ENCODE measurements at places on chromosomes 6 and 20.

DNA sequence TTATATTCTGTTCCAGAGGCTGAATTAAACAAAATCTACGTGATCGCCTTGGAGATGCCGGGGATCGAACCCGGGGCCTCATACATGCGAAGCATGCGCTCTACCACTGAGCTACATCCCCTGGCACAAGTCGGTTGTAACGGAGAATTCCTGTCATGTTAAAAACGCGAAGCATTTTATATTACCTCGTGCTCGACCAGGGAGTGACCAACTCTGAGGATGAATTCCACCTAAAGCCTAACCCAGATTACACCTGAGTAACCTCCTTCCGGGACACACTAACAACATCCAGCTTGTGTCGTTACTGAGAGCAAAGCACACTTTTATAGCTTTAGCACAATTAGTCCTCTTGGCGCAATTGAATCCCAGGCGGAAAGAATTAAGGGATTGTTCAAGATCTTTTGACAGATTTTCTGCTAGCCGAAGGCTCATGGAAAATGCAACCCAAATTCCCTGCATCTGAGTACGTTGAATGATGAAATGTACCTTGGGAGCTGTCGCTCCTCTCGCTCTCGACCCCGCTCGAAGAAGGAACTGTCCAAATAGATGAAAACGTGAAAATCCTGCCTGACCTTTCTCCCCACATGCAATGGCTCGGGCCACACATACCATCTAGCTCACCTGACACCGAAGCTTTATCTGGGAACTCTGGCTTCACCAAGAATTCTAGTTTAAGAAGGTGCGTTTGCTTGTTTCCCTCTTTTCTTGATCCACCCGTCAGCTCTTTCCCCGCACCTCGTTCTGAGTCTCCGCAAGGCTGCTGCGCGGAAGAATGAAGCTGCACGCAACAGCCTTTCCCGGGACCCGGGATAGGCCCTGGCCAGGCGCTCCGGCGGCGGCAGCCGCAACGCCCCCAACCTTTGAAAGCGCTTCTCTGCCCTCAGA lies 148.3 kb downstream of the GPX5 start:
- DNase-seq = peak; percentile 43

GRCh38 chr6:152301021-152301764 lies 336.0 kb downstream of the SYNE1 start:
- no peak for DNase-seq

DNA sequence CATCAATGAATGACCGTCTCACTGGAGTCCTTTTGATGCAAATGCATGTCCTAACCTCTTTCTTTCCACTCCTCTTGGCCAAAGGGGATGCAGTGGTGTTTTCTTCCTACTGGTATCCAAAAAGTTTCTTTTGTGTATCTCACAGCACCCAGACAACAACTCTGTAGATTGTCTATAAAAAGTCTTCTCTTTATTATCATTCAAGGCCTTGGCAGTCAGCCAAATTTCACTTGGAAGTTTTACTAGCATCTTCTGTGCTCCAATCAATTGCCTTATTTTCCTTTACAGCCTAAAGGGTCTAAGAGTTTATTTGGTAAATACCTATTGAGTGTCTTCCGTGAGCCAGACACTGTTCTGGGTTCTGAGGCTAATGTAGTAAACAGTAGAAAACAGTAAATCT lies 150.2 kb upstream of the RNF217 start:
- no peak for DNase-seq

GRCh38 chr6:80425089-80425823 lies 318.8 kb downstream of the BCKDHB start:
- DNase-seq = no peak

GRCh38 chr6:21537637-21538036 lies 55.9 kb upstream of the SOX4 start:
- no peak for DNase-seq

DNA sequence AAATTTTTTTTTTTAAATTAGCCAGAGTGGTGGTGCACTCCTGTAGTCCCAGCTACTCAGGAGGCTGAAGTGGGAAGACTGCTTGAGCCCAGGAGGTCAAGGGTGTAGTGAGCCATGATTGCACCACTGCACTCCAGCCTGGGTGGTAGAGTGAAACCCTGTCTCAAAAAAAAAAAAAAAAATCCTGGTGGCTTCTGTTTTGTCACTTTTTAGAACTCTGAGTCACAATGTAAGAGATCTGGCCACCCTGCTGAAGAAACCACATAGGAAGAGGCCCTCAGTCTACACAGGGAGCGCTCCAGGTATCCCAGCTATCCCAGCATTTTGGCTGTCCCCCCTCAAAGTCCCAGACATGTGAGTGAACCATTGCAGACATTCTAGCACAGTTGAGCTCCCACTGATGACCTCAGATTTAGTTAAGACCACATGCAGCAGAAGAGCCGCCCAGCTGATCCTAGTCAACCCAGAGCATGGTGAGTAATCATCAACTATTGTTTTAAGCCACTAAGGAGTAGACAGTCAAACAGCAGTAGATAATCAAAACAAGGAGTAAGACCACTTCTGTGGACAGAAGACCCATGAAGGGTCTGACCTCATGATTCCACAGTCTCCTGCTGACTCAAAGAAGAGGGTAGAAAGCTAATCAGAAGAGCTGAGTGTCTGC lies 12.7 kb upstream of the ARFGEF2 start:
- peak; percentile 43 for DNase-seq

GRCh38 chr6:71204741-71205140 lies 83.9 kb upstream of the OGFRL1 start:
- no peak for DNase-seq

DNA sequence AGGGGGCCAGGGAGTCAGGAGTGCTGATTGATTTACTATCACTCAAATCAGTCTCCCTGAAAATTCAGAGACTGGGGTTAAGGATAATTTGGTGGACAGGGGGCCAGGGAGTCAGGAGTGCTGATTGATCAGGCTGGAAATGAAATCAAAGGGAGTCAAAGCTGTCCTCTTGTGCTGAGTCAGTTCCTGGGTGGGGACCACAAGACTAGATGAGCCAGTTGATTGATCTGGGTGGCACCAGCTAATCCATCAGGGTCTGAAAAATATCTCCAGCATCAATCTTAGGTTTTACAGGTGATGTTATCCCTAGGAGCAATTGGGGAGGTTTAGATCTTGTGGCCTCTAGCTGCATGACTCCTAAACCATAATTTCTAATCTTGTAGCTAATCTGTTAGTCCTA lies 6.1 kb upstream of the AFG1L start:
- no peak for DNase-seq

DNA sequence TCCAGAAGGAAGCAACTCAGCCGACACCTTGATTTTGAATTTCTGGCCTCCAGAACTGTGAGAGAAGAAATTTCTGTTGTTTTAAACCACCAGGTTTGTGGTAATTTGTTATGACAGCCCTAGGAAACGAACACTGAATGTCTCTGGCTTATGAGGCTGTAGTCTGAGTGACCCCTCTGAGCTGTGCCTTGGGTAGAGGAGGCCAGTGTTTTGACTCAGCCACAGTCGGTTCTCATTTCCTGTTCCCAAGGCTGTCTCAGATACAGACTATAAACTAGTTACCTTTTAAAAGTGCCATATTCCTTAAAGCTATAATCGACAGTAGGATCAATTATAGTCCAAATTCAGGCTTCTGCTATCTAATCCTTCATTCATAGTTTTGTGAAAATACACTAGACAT lies 391.2 kb upstream of the MAP3K7 start:
- no peak for DNase-seq

DNA sequence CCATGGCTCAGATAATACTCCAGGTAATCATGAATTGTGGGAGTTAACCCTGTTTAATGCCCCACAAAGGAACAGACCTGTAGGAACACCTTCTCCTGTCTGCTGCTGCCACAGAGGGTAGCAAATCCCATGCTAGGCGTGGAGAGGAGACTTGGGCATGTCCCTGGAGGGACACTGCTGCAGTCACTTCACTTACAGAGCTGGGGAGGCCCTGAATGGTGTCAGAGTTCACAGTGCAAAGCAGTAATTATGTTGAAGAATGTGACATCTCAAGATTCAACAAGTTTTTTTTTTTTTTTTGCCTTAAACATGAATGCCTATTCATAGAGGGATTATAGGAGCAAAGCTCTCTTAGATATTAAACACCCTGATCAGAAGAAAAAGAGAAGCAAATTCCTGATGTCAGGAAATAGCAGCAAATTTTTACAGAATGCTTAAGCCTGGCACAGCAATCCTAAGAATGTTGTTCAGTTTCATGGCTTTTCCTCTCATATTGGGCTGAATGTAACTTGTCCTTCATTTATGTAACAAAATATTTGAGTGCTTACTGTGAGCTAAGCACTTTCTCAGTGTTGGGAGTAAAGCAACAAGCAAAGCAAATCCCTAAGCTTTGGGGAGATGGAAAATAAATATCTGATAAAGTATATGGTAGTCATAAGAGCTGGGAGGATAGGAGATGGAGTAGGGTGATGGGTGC lies 45.0 kb downstream of the CARMIL1 start:
- no peak for DNase-seq

DNA sequence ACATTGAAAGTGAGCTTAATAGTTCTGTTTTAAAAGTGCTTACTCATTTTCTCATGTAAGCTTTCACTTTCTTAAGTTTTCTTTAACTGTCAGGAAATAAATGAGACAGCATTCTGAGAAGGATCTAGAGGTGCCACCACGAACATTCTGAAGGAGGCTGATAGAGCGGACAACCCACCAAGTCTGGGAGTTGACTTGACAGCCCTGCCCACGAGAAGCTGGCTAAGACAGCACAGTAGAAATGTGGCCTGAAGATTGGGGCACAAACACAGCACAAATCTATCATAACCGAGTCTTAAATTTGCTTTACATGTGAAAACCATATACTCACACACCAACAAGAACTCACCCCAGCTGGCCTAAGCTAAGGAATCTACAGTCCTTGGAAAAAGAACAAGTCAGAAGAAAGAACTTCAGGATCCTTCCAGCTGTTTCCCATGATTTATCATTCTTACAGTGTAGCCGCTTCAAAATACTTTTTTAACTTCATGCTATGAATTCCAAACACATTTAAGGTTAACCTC lies 144.2 kb upstream of the TNFAIP3 start:
- DNase-seq = peak; percentile 35

GRCh38 chr6:70813885-70814284 lies 143.0 kb downstream of the B3GAT2 start:
- DNase-seq = no peak

- DNase-seq = peak; percentile 11
Observed at GRCh38 chr6:106609699-106610098, 19.6 kb downstream of the RTN4IP1 start.

GRCh38 chr20:23349338-23350195 lies 1.0 kb upstream of the NXT1 start:
- DNase-seq = no peak

DNA sequence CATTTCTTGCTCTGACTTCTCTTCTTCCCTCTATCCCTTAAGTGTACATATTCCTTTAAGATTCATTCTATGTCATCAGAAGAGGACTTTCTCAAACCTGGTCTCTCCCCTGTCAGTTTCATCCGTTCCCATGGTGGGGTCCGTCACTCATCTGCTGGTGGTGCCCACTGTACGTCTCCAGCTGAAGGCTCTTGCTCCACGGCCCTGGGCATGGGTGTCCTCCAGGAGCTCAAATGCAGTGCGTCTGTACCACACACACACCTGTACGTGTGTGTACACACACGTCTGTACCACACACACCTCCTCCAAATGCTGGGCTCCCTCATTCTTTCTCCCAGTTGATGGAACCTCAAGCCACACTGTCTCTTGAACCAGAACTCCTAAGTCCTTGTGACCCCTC lies 85.6 kb downstream of the CAP2 start:
- DNase-seq = no peak

DNA sequence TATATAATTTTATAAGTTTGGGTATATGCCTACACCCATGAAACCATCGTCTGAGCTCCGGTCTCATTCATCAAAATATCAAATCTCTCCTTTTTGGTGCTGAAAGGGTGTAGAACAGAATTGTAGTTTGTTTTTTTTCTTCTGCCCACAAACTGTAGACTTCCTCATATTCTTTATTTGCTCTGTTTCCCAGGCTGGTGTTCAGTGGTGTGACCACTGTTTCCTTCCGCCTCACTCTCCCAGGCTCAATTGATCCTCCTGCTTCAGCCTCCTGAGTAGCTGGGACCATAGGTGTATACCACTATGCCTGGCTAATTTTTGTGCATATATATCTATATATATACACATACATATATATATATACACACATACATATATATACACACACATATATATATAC lies 139.6 kb upstream of the HCRTR2 start:
- DNase-seq = peak; percentile 45

DNA sequence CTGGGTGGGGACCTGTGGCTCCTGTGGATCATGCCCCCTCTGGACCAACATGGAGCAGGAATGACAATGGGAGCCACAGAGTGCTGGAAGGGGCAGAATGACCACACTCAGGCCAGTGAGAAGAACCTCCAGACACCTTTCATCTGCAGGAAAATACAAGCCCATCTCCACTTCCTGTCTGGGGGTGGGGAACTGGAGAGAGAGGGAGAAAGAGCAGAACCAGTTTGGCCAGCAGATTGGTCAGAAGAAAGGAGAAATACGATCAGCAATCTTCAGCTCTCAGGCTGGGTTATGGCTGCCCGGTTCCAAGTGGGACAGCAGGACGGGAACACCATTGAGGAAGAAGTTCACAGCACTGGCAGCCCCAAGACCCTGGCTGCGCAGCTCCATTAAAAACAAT lies 37.0 kb downstream of the BMP7 start:
- no peak for DNase-seq

DNA sequence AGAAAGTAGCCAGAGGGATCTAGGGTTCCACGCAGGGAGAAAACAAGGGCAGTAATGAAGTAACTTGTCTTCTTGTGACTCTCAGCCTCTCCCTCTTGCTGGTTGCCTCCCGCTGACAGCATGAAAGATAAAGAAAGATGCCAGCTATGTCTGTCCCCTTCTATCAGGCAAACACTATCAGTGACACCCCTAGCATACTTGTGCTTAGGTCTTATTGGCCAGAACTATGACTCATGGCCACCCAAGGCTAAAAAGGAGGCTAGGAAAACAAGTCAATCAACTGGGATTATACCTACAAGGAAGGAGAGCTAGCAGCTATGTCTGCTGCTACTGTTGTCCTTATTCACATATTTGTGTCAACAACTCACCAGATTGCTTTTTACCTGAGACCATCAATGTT lies 206.8 kb upstream of the SOX4 start:
- no peak for DNase-seq

- peak; percentile 40 for DNase-seq
Observed at GRCh38 chr20:760751-761417, 7.4 kb downstream of the SLC52A3 start.

DNA sequence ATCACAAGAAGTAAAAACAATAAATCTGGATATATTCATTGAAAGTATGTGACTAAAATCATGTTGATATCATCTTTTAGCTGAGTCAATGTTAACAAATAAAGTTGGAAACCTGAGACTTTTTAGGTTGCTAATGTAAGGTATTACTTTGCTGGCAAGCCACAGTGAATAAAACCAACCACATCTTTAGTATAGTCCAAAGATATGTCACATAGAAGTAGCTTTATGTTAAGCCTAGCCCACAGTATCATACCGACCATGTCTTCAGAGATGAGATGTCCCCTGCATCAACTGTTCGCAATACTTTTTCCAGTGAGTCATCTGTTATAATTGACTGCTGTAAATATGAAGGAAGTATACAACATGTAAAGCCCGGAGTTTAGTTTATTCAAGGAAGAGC lies 107.6 kb upstream of the MCHR2 start:
- no peak for DNase-seq

All from inflammatory macrophage (primary cell).